ENCODE measurements at places on chromosomes 4 and X.

- DNase-seq, result no peak
Observed at GRCh38 chrX:78997870-78998558, 52.8 kb downstream of the P2RY10 start.

DNA sequence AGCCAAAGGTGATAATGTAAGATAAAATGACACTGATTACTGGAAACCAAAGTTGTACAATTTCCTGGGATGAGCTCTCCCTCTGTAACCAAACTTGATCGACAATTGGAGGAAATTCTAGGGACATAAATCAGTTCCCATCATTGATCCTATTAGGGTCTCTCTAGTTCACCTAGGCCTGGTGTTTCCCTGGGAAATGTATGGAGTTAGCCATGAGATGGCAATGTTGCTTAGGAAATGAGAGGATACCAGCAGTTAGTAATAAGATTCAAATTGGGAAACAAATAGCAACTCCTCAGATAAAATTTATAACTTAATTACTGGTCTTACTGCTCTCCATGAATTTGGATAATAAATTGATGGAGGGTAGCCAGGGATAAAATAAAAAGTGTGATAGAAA, 52.2 kb downstream of the SPATA18 start:
- DNase-seq, result no peak

GRCh38 chrX:124242131-124242530, 90.3 kb upstream of the TEX13D start:
- DNase-seq, result no peak

GRCh38 chrX:153476666-153477363, 6.4 kb upstream of the HAUS7 start:
- DNase-seq, result peak; percentile 63

GRCh38 chr4:184019667-184020623, 114.8 kb downstream of the STOX2 start:
- DNase-seq, result no peak

DNA sequence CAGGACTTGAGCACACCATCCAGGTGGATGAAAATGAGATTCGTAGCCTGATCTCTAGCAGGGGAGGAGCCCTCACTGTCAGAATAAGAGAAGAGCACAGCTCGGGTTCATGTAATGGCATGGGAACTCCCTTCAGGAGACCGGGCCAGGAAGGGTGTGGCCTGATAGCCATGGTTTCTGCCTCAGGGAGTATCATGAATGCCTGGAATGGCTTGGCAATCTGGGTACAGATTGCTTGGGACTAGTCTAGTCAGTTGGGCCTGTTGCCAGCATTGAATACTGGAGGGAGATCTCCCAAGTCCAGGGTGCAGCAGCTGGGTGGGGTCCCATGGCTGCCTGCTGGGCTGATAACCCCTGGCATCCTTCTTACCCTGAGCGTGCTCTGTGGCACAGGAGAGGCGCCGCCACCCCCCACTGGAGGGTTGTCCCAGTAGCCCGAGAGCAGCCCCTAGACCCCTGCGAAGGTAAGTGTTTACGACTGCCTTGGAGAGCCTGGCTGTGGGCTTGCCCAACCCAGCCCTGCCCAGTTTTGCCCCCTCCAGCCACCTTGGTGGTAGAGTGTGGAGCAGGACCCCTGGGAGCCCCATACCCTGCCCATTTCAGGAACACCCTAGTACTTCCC, 298.8 kb downstream of the TEX13A start:
- DNase-seq, result no peak

- DNase-seq, result no peak
Observed at GRCh38 chr4:114879916-114880669, 233.3 kb downstream of the NDST4 start.

DNA sequence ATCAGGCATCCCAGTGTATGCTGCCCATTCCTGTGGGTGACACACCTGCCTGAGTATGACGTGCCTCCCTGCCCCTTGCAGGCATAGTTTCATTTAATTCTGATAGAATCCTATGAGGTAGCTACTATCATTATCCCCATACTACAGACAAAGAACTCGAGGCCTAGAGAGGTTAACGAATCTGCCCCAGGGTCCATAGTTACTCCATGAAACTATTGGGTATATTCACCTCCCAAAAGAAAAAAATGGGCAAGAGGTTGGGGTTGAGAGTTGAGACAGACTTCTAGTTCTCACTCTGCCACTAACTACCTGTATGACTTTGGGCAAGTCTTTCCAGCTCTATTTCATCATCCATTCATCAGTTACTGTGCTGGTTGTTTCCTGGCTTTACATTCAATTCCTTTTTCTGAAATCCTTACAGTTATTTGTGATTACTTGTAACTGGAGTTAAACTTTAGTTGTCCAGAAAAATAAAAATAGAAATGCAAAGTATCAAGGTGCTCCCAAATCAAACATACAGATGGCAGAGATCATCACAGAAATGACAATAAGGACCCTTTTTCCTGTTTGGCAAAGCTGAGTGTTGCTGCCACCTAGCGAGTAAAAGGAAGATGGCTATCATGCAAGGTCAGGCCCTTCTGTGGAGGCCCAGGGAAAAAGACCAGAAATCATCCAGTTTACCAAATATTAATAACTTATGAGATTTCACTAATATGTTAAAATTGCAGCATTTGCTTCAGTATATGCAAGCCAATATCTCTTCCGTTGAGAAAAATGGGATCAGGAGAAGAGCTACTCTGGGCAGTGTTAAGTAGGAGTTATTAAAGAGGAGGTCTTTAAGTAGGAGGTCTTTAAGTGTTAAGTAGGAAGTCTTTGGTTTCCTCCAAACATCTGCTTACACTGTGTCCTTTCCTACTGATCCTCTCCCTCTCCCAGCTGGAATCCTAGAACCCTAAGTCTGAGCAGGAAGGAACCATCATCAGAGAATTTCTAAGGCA, 17.1 kb upstream of the MAP7D3 start:
- peak; percentile 39 for DNase-seq

GRCh38 chrX:47958761-47959342, 44.9 kb downstream of the ZNF182 start:
- DNase-seq, result peak; percentile 8

DNA sequence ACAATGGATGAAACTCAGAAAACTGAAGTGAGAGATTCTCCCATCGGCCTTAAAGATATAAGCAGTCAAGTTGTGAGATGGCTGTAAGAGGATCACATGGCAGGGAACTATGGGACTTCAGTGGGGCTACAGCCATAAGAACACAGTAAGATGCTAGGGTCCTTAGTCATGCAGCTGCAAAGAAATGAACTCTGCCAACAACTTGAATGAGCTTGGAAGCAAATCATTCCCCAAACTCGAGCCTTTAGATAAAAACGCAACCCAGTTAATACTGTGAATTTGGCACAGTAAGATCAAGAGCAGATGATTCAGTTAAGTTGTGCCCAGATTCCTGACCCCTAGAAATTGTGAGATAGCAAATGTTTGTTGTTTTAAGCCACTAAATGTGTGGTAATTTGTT, 117.3 kb downstream of the FAM13A start:
- DNase-seq, result peak; percentile 13

DNA sequence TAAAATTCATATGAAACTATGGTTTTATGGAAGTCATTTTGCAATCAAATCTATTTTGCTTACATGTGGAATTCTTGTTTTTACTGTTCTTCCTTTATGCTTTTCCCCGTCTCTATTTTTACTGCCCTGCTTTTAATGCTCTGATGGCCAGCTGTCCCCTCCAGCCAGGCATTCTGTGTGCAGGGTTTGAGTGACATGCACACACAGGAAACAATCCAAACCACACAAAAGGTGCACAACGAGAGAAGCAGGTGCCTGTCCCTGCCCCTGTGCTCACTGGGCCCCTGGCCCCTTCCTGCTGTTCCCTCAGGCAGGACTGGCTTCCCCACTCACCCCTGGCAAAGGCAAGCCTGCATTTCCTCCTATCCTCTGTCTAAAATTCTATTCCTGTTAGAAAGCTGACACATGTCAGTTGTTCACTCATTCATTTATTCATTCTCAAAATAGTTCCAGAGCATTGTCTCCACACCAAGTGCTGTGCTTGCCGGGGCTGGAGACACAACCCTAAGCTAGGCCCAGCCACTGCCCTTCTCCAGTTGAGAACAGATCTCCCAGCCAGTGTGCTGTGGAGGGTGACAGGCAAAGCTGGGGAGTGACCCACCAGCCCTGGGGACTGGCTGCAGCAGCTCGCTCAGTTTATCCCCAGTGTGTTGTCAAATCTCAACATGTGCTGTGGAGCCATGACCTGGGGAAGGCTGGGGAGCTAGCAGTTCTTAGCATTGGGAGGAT, 346.3 kb downstream of the FBXW7 start:
- DNase-seq, result no peak

DNA sequence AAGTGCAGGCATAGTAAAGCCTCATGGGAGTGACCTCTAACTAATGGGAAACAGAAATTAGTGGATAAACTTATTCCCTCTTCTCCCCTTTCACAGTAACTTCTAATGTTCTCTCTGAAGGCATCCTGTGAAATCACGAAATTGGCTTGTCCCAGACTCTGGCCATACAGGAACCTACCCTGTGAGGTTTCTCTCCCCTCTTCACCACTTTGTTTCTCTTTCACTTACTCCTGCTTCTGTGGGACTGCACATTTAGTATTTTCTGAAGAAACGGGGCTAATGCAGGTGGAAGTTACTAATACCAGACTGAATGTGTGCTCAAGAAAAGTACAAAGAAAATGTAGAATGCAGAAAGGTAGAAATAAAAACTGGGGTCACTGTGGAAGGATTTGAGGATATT, 20.0 kb downstream of the ZNF330 start:
- no peak for DNase-seq

DNA sequence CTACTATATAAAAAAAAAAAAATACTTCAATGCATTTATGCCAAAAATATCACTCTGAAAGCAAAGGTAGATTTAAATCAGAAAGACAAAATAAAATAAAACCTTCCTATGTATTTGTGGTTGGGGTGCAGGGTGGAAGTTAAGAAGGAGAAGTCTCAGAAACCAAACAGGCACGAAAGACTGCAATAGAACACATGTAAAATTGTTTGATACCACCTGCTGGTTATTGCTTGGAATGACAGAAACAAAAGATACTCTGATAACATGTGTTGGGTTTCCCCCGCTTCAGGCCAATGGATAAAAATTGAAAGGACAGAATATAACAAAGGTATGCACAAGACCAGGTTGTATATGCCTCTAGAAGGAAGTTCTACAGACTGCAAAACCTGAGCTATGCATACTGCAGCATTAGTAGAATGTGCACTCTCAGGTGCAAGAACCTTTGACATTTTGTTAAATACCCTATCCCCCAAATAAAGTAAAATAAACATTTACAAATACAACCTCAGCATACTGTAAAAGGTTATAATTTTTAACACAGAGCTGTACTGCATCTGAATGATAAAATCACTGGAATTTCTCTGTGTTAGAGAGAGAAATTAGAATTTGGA, 118.8 kb downstream of the GABRA2 start:
- DNase-seq, result no peak

DNA sequence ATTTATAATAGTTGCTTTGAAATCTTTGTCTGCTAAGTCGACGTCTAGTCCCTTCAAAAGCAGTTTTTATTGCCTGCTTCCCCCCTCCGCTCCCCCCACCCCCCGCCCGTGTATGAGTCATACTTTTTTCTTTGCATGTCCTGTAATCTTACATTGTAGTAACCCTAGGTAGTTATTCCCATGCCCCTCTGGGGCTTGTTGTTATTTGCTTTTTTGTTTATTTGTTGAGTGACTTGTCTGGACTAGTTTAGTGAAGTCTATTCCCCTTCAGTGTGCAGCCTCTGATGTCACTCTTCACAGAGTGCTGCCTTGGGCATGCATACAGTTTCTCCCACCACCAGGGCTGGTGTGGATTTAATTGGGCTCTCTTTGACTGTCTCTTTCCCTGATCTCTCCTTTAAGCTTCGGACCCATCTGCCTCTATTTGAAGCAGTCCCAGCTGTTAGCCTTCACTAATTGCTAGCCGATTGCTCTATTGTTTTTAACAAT, 86.2 kb downstream of the PPEF1 start:
- no peak for DNase-seq

- no peak for DNase-seq
Observed at GRCh38 chr4:39834269-39834668, 136.3 kb downstream of the UBE2K start.

DNA sequence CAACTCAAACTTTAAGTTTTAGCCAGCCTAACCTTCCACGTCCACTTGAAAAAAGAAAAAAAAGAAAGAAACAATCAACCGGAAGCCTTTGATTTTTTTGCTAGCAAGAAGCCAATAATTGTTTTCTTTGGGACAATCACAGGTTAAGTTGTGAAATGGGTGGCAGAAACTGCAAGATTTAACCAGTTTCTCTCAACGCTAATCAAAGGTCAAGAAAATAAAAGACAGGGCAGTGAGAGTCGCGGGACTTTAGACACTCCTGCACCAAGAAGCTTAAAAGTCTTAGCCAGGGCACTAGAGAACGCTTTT, 1.0 kb downstream of the ACSL1 start:
- no peak for DNase-seq

DNA sequence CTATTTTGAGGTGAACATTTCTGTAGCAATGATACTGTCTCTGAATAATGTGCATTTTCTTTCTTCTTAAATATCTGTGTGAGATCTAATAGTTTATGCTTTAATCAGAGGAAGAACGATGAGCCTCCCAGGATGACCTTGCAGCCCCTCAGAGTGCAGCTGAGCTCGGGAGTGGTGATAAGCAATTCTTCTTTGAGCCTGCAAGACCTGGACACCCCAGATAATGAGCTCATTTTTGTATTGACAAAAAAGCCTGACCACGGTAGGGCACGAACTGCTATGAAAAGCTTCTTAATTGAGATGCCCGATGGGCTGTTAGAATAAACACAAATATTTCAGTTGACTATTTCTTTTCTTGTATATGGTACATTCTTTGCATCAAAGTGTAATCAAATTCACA, 105.0 kb upstream of the ANXA3 start:
- DNase-seq, result no peak

DNA sequence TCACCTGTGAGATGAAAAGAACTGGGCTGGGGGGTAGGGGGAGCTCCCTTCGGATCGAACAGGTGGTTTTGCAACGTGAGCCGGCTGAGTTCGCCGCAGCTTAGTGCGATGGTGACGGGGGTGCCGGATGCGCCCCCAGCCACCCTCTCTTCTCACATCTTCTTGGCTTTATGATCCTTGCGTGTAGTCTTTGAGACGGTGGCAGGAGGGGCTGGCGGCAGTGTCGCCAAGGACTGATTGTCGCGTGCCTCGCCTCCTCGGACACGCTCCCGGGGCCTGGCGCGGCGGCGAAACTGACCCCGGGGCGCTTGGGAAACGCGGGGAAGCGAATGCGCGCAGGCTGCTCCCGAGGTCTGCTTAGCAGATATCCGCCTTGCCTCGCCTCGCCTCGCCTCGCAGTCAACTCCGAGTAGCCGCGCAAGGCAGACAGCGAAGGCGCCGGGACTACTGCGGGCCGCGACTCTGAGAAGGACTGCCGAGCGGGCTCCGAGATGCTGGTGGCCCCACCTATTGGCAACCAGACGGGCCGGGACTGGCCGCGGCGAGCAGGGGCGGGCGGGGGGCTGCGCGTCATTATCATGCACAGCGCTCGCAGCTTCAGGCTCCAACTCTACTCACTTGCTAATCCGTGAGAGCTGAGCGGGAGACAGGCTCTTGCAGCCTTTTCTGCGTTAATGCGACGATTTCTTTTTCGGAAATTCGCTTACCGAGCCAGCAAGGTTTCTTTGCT, 1.5 kb downstream of the GRID2 start:
- DNase-seq, result peak; percentile 53

All from AG08396 (cell line).